ENCODE measurements at places on chromosomes 3 and 15.

- DNase-seq = no peak
Measured at GRCh38 chr3:159348431-159348830, 546.6 kb downstream of the MFSD1 start.

- no peak for DNase-seq
Measured at GRCh38 chr3:23856286-23856685, 50.5 kb downstream of the UBE2E1 start.

GRCh38 chr3:43953814-43954692, 263.3 kb downstream of the ABHD5 start:
- DNase-seq = no peak

- peak; percentile 9 for DNase-seq
Measured at GRCh38 chr3:190041333-190042041, 79.2 kb downstream of the P3H2 start.

DNA sequence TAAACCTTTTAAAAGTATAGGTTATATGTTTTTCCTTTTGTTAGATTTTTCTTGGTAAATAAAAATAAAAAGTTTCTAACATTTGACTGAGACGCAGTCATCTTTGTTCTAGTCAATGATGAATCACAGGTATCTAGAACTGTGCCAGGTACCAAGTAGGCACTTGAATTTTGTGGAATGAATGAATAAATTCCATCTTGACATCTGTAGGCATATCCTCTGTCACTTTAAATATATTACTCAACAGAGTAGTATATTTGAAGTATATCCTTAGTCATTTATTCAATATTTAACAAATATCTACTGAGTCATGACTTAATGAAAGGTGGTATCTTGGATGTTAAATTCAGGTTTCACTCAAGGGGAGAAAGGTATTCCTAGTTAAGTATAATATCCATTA, 828.4 kb downstream of the TUSC7 start:
- no peak for DNase-seq

GRCh38 chr3:1195947-1196346, 103.1 kb downstream of the CNTN6 start:
- DNase-seq = no peak

GRCh38 chr3:50320853-50321335, 1.7 kb downstream of the HYAL2 start:
- DNase-seq = peak; percentile 35

DNA sequence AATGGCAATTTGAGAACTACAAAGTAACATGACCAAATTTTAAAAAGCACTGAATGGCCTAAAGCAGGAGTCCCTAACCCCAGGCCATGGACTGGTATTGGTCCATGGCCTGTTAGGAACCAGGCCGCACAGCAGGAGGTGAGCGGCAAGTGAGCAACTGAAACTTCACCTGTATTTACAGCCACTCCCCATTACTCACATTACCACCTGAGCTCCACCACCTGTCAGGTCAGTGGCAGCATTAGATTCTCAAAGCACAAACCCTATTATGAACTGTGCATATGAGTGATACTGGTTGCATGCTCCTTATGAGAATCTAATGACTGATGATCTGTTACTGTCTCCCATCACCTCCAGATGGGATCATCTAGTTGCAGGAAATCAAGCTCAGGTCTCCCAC, 48.8 kb downstream of the SENP7 start:
- no peak for DNase-seq

GRCh38 chr3:136901391-136901790, 39.4 kb downstream of the NCK1 start:
- no peak for DNase-seq

- DNase-seq = no peak
Measured at GRCh38 chr3:15731024-15731423, 66.8 kb downstream of the ANKRD28 start.

DNA sequence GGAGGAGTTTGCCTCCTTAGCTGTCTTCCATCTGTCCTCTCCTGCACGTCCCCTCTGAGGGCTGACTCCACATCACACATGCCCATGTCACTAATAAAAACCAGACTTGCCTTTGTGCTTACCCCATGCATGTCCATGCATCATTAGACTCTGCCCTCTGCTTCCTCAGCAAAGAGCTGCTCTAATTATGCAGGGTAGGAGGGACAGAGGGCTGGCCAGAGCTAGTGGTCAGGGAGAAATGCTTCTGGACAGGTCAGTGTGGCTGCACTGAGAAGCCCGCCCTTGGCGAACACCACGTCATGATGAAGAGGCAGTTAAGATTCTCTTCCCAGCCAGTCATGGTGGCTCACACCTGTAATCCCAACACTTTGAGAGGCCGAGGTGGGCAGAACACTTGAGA, 8.9 kb downstream of the CA12 start:
- DNase-seq = no peak

DNA sequence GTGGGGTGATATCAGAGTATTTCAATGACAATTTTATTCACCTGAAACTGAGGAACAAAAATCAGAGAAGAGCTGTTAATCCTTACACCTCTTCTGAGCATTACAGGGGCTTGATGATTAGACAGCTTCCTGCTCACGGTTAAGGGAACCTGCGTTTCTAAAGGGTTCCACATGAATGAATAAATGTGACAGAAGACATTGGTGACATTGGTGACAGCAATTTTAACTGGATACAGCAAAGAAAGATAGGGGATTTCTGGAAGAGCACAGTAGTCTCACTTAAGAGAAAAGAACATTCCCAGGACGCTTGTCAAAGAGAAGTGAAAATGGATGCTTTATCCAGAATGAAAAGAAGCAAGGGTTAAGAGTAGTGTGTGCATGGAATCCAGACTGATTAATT, 235.9 kb upstream of the CNTN3 start:
- DNase-seq = no peak

Measured in NAMALWA (cell line).